ENCODE measurements at places on chromosomes 5 and 9.
A peak's percentile ranks its signal among the peaks of the same experiment; 100 is the strongest.

- DNase-seq: no peak
Measured at GRCh38 chr5:35478856-35479682, 138.6 kb upstream of the SPEF2 start.

DNA sequence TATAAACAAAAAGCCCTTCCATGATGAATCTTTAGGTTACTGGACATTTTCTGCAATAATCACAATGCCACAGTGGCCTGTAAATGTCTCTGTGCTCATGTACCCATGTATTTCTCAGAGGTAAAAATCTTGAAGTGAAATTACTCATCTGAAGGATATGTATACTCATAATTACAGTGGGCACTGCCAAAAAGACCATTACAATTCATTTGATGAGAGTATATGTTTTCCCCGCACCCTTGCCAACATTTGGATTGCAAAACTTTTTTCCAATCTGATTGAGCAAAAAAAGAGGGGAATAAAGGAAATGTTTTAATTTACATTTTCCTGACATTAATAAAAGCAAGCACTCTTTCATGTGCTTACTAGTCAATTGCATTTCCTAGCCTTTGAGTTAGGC is 110.5 kb downstream of the EPB41L4A start:
- no peak for DNase-seq

GRCh38 chr5:132281856-132282614 is 12.2 kb upstream of the SLC22A4 start:
- no peak for DNase-seq

GRCh38 chr5:108747774-108748400 is at the start of gene FER:
FER (plus strand) TSS chr5:108747897; CDS start chr5:108798183, 50,286 bp downstream.
- peak; percentile 50 for DNase-seq

- DNase-seq: no peak
Measured at GRCh38 chr5:157049605-157050004, 9.3 kb downstream of the HAVCR1 start.

All from right renal pelvis (tissue), 4 donors.